ENCODE measurements at places on chromosomes 1 and 21. TPM values are rescaled to one million over a fixed set of nuclear protein-coding genes. Genes with fewer than 3 reads are reported as not detected.
A peak's percentile ranks its signal among the peaks of the same experiment; 100 is the strongest.

The PRELP gene
- total RNA-seq, result not detected

GRCh38 chr21:27079636-27080240, 112.8 kb upstream of the ADAMTS5 start:
- no peaks in the 10 kb centered on the region for H3K36me3 ChIP-seq
- no peaks in the 10 kb centered on the region for H3K27me3 ChIP-seq
- H3K27ac ChIP-seq, result no peak overlapping the region
- H3K4me1 ChIP-seq, result no peaks in the 10 kb centered on the region

DNA sequence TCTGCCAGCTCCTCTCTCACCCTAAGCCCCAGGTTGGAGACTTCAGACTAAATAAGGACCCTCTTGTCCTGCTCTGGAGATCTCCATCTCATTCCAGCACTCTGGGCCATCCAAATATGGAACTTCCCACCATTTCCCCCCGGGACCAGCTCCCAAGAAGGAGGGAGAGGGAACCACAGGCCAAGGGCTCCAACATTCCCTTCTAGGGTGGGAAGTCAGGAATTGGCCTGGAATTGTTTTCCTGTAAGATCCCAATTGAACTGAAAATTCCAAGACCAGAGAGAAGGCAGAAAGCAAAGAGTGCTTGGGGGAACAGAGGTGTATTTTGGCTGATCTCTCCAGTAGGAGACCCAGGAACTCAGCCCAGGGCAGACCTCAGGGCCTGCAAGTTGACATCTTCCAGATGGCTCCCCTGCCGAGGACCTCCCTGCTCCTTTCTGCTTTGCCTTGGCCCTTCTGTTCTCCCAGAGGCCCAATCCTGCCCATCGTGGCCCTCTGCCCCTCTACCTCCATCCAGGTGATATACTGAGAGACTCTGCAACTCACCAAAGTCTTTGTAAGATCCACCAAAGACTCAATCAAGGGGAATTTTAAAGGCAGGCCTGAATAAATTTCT, 14.9 kb downstream of the CSRP1 start:
- no peaks in the 10 kb centered on the region for H3K36me3 ChIP-seq
- H3K4me1 ChIP-seq, result peaks cover 9% of the 10 kb centered on the region
- H3K27ac ChIP-seq, result no peak overlapping the region
- no peak overlapping the region for H3K4me3 ChIP-seq
- DNase-seq, result no peak

DNA sequence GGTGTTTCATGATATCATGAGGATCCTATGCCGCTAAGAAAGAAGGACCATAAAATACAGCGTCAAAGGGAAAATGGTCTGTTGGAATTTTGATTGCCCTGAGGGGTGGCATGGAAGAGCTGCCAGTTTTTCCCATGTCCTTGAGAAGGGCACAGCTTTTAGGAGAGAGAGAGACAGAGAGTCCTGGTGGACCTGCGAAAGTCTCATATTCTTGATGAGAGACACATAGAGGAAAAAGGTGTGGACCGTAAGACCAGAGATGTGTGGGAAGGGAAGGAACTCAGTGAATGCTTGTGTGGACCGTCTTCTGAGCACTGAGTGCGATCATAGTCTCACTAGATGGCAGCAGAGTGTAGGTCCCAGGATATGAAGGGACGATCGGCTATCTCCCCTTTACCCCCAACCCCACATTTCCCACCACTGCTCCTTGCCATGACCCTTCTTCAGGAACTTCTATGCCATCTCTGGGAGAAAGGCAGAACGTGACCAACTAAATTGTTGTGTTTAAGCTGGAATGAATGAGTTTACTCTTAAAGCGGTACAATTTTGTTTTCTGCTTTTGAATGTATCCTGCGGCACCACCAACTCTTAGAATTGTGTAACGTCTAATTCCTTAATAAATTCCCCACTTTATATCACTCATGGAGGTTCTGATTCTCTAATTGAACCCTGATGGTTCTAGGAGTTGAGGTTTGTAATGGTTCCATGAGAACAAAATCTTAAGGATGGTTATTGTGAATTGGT, 117.7 kb downstream of the CTH start:
- no peaks in the 10 kb centered on the region for H3K36me3 ChIP-seq
- H3K4me3 ChIP-seq, result no peak overlapping the region
- peak; percentile 60 for DNase-seq
- peaks cover 6% of the 10 kb centered on the region for H3K4me1 ChIP-seq
- H3K27ac ChIP-seq, result no peak overlapping the region

Measured in natural killer cell treated with Interleukin-12 subunit alpha and Interleukin-12 subunit beta and Interleukin-15 and Interleukin-18, amount 100 ng/mL, for 72 hours (primary cell).